ENCODE measurements at places on chromosomes 6 and 20. TPM values are rescaled to one million over a fixed set of nuclear protein-coding genes. Genes with fewer than 3 reads are reported as not detected.

DNA sequence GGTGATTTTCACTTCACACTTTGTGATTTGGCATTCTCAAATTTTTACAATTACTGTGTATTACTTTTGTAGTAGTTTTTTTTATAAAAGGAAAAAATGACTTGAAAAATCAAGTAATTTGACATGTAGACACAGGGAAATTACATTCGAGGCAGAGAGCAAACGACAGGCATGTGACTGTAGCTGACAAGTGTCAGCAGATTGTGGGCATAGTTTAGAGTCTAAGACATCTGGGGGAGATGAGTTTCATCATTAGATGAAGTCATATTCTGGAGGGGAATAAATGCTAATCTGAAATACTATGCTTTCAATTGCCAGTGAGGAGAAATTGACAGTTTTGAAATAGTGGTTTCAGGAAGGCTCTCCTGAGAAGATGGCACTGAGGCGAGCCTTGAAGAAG lies 126.0 kb downstream of the MTHFD1L start:
- H3K27ac ChIP-seq, result no peak overlapping the region
- no peaks in the 10 kb centered on the region for H3K27me3 ChIP-seq
- no peak overlapping the region for H3K4me3 ChIP-seq
- no peaks in the 10 kb centered on the region for H3K4me1 ChIP-seq
- peaks cover 17% of the 10 kb centered on the region for H3K36me3 ChIP-seq
- DNase-seq, result no peak

DNA sequence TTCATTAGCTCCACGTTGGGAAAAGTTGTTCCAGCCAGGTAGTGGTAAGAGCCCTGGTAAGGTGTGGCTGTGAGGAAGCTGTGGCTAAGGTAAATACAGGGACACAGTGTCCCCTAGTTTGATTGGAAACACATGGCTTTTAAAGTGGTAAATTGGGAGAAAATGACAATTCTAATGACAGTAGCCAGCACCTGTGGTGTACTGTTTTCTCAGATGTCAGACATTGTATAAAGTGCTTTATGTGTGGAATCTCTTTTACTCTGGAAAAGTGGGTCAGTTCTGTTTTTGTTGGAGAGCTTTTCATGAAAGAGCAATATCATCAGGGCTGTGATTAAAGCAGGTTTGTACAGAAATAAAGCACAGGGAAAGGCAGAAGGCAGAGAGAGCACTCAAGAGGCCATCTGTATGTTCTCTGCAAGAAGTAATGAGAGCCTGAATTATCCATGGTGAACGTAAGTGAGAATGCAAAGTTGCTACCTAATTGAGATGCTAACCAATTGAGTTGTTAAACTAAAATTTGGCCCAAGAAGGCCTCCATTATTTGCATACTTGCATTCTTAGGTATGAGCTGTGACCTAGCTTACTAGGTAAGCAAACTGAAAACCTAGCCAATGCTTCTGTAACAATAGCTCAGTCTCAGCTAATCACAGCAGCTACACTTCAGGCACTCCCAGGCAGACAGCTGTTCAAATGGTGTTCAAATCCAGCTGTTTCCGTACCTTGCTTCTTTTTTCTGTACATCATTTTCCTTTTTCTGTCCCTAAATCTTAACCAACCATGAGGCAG lies 28.2 kb downstream of the MRAP2 start:
- H3K27me3 ChIP-seq, result no peaks in the 10 kb centered on the region
- no peak overlapping the region for H3K27ac ChIP-seq
- no peak overlapping the region for H3K4me3 ChIP-seq
- H3K36me3 ChIP-seq, result no peaks in the 10 kb centered on the region

GRCh38 chr6:88585276-88585692 lies 378.1 kb downstream of the RNGTT start:
- no peak for DNase-seq
- peaks cover 19% of the 10 kb centered on the region for H3K27me3 ChIP-seq
- no peak overlapping the region for H3K27ac ChIP-seq

GRCh38 chr20:43558412-43559146 lies at the start of gene SGK2:
SGK2 (plus strand) TSS chr20:43559027; CDS start chr20:43566496, 7,469 bp downstream.
- no peaks in the 10 kb centered on the region for H3K36me3 ChIP-seq
- H3K27ac ChIP-seq, result peak within 1 kb of the TSS; percentile 88
- H3K4me3 ChIP-seq, result no peak within 1 kb of the TSS
- no peaks in the 10 kb centered on the region for H3K4me1 ChIP-seq
- DNase-seq, result no peak
- H3K27me3 ChIP-seq, result no peaks in the 10 kb centered on the region

GRCh38 chr6:89921197-89921596 lies 26.9 kb downstream of the GJA10 start:
- H3K4me1 ChIP-seq, result no peaks in the 10 kb centered on the region
- no peak for DNase-seq
- no peaks in the 10 kb centered on the region for H3K27me3 ChIP-seq
- H3K36me3 ChIP-seq, result peaks cover 3% of the 10 kb centered on the region

DNA sequence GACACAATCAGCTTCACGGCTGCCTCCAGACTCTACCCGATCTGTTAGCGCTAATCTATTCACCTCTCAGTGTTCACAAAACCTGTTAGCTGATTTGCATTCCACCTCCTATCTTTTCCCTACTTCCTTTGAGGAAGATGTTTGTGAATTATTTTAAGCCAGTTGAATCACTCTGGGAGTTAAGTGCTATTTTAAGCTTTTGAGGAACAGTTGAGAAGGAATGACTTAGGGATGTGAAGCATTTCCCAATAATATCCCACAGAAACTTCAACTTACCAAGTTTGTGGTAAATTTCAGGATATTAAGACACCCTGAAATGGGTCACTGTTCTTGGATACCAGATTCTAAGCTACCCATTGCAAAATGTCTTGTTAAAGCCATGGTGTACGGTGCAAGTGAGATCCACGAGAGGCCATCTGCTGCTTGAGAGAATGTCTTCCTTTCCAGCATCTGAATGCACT lies 145.2 kb upstream of the CITED2 start:
- no peak for DNase-seq
- peaks cover 10% of the 10 kb centered on the region for H3K4me1 ChIP-seq
- H3K36me3 ChIP-seq, result peaks cover 3% of the 10 kb centered on the region
- H3K27ac ChIP-seq, result no peak overlapping the region
- no peak overlapping the region for H3K4me3 ChIP-seq

GRCh38 chr6:146111881-146112450 lies 83.1 kb downstream of the GRM1 start:
- no peak overlapping the region for H3K27ac ChIP-seq
- H3K4me3 ChIP-seq, result no peak overlapping the region
- no peaks in the 10 kb centered on the region for H3K36me3 ChIP-seq
- H3K27me3 ChIP-seq, result no peaks in the 10 kb centered on the region

DNA sequence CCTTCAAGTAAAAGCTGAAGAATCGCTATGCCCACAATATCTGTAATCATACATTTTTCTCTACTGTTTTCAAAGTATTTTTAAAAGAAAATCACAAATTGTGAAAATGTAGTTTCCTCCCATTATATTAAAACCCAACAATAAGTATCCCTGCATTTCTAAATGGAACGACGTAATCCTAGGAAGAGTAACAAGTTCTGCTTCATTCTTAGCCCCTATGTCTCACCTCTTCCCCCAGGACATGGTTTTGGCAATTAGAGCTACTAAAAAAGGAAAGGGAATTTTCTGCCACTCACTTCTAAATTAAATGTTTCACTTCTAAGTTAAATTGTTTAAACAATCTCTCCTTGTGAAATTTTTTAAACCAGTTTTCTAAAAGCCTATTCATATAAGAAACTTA lies 47.4 kb downstream of the TBPL1 start:
- no peaks in the 10 kb centered on the region for H3K36me3 ChIP-seq
- DNase-seq, result no peak
- H3K27ac ChIP-seq, result no peak overlapping the region
- H3K4me1 ChIP-seq, result peaks cover 18% of the 10 kb centered on the region
- H3K4me3 ChIP-seq, result no peak overlapping the region

GRCh38 chr6:147381712-147382111 lies 126.8 kb upstream of the SAMD5 start:
- peaks cover 32% of the 10 kb centered on the region for H3K36me3 ChIP-seq
- H3K4me3 ChIP-seq, result no peak overlapping the region
- H3K4me1 ChIP-seq, result no peaks in the 10 kb centered on the region
- H3K27ac ChIP-seq, result no peak overlapping the region
- no peak for DNase-seq

- DNase-seq, result peak; percentile 51
- H3K27me3 ChIP-seq, result peaks cover 17% of the 10 kb centered on the region
- peak within 1 kb of the TSS; percentile 35 for H3K4me3 ChIP-seq
- peaks cover 20% of the 10 kb centered on the region for H3K4me1 ChIP-seq
- no peak within 1 kb of the TSS for H3K27ac ChIP-seq
Measured at GRCh38 chr6:43242908-43243663, at the start of gene TTBK1. TTBK1 (plus strand) TSS chr6:43243481; CDS start chr6:43246661, 3,180 bp downstream.

- DNase-seq, result no peak
- H3K27me3 ChIP-seq, result no peaks in the 10 kb centered on the region
- H3K4me1 ChIP-seq, result no peaks in the 10 kb centered on the region
- no peak overlapping the region for H3K4me3 ChIP-seq
Measured at GRCh38 chr6:44951253-44951747, 376.8 kb upstream of the RUNX2 start.

GRCh38 chr6:14075095-14075503 lies 42.5 kb upstream of the CD83 start:
- peaks cover 17% of the 10 kb centered on the region for H3K4me1 ChIP-seq
- no peaks in the 10 kb centered on the region for H3K27me3 ChIP-seq
- no peak overlapping the region for H3K27ac ChIP-seq

DNA sequence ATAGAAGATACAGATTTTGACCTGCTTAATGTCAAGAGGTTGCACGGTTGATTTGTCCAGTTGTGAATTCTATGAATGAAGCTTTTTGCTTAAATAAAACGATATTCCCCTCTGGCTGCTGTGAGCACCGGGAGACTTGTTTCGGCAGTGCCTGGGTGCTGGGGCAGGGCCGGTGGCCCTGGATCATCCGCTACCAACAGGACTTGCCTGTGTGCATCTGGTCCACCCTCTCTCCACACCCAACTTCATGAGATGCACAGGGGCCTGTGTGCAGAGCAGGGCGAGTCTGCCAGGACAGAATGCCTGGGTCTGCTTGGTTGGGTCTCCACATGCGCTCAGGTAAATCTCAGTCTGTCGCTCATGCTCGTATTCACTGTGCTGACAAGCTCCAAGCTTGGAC lies 65.5 kb downstream of the TSHZ2 start:
- peak overlapping the region; percentile 10 for H3K4me3 ChIP-seq
- H3K27me3 ChIP-seq, result no peaks in the 10 kb centered on the region
- H3K27ac ChIP-seq, result no peak overlapping the region
- DNase-seq, result no peak

DNA sequence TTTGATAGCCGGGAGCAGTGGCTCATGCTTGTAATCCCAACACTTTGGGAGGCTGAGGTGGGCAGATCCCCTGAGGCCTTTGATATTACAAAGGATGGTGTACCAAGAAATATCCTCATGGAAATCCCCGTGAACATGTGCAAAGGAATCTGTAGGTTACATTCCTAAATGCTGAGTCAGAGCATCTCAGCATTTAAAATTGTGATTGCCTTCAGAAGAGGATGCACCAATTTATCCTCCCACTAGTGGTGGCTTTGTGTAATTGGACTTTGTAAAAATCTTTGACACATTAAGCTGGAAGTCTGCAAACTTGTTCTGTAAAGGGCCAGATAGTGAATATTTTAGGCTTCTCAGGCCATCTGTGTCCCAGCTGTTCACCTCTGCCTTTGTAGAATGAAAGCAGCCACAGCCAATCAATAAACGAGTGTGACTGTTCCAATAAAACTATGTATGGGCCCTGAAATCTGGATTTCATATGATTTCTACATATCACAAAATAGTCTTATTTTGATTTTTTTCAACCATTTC lies 11.8 kb downstream of the TMEM14B start:
- no peak for DNase-seq
- H3K4me1 ChIP-seq, result peaks cover 14% of the 10 kb centered on the region

GRCh38 chr6:112464901-112465665 lies 118.0 kb downstream of the RFPL4B start:
- no peak overlapping the region for H3K4me3 ChIP-seq
- no peaks in the 10 kb centered on the region for H3K27me3 ChIP-seq
- DNase-seq, result no peak
- H3K36me3 ChIP-seq, result no peaks in the 10 kb centered on the region
- H3K27ac ChIP-seq, result no peak overlapping the region
- H3K4me1 ChIP-seq, result peaks cover 5% of the 10 kb centered on the region

DNA sequence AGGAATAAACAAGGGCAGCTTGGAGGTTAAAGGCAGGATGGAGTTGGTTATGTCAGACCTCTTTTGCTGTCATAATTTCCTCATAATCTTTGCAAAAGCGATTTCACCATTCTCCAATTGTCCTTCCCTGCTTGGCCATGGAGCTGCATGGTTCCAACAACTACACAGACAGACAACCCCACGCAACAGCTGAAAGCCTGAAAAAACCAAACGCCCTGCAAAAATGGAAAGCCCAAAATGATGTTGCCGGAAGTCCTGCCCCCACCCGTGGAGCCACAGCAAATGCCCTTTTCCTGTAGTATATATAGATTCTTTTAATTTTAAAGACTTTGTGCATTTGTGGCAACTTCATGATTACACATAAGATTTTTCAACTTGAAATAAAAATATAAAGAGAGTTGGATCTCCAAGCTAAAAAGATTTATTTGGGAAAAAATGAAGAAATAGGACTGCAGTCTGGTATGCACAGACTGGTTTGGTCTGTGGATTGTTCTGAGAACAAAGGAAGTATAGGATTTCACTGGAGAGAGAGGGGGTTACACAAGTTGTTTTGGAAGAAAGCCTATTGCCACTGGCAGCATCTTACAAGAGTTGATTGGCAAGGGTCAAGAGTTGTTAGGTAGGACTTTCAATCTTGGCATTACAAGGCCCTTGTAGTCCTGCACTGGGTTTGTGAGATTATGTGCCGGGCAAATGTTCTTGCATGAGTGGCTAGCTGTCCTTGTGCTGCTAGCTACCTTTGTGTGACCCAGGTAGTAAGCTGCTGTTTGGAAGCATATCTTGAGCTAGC lies 190.0 kb downstream of the C6orf118 start:
- H3K4me1 ChIP-seq, result peaks cover 19% of the 10 kb centered on the region
- H3K4me3 ChIP-seq, result no peak overlapping the region
- no peaks in the 10 kb centered on the region for H3K36me3 ChIP-seq
- H3K27ac ChIP-seq, result peak overlapping the region; percentile 47
- no peak for DNase-seq

- DNase-seq, result no peak
- H3K4me1 ChIP-seq, result no peaks in the 10 kb centered on the region
- H3K36me3 ChIP-seq, result no peaks in the 10 kb centered on the region
- H3K27ac ChIP-seq, result no peak overlapping the region
- peaks cover 10% of the 10 kb centered on the region for H3K27me3 ChIP-seq
Measured at GRCh38 chr20:7693761-7694160, 246.5 kb downstream of the HAO1 start.

Gene ULBP2
- 0.30 TPM for total RNA-seq

Gene WFDC10A
- total RNA-seq, result not detected

Gene DNMT3B
- total RNA-seq, result 58.0 TPM

Gene DPPA5
- total RNA-seq, result not detected

Gene SIRPB1
- 0.77 TPM for total RNA-seq

Data from neural crest cell (in vitro differentiated cells).